ENCODE measurements at places on chromosomes 2 and 18.

DNA sequence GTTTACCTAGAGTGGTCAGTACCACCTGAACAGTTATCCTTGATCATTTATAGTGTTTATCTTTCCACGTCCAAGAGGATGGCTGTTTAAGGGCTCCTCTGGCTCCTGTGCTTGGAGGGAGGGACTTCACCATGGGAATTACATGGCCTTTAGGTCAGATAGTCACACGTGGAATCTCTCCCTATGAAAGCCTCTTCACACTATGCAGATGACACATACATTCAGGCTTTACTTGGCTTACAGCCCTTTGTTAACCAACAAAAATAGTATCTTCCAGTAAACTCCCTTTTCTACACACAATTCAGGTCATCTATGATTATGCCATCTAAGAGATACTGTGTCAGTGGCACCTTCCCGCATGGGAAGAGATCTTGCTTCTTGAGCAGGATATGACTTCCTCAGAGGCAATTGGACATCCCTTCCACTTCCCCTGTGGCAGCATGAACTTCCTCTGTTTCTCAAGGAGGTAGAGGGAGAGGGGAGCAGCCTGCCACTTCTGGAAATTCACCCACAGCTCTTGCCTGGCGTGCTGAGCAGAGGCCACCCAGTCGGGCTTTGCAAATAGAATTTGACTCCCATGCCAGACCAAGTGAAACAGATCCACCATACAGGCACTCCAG lies 53.5 kb downstream of the COLEC12 start:
- DNase-seq = no peak

- no peak for DNase-seq
Measured at GRCh38 chr18:31482051-31482450, 15.9 kb upstream of the DSG2 start.

DNA sequence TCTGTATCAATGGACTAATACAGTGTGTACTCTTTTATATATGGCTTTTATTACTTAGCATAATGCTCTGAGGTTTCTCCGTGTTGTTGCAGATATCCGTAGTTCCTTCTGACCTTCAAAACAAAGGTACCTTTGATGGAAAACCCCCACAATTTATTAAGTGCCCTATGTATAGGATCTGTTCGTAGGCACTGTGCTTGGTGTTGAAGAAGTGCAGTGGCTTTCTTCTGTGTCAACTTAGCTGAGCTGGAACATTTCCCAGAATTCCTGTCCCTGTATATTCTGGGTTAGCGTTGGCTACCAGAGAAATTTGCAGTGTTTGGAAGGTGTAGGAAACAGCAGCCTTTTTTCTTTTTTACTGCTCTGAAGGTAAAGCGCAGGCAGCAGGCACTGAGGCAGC lies 56.3 kb upstream of the MSH2 start:
- no peak for DNase-seq

- no peak for DNase-seq
Measured at GRCh38 chr18:50163505-50163904, 31.4 kb downstream of the MYO5B start.

DNA sequence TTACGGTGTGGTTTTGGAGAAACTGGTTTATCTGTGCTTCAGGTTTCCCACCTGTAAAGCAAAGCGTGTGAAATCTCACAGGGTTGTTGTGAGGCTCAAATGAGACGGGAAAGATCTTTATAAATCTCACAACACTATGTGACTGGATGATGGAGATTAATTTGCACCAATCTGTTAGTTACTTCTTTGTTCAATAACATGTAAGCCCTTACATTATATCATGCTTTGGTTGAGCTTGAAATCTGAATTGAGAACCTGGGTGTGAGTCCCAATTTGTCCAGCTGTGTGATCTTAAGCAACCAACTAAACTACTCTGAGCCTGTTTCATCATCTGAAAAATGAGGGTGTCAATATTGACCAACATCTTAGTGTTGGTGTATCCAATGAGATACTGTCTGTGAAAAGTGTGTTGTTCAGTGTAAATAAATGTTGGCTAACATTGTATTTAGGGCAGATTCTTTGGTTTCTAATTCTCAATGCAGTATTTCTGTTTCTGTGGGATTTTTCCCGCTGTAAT lies 741 bp upstream of the GCKR start:
- DNase-seq = no peak
